ENCODE measurements at places on chromosomes 1 and 21.

DNA sequence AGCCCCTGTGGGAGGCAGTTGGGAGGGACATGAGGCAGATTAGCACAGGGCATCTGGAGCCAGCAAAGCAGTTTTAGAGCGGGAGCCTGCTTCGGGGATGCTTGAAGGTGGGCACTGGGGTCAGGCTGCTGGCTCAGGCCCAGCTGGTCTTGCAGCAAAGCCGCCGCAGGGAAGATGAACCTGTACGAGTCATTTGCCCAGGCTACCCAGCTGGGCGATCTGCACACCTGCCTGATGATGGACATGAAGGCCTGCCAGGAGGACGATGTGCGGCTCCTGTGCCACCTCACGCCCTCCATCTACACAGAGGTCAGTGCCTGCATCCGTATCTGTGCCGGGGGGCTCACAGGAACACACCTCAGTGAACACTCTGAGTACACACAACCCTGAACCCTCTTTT lies 7.7 kb upstream of the SLC27A3 start:
- no peak for DNase-seq

DNA sequence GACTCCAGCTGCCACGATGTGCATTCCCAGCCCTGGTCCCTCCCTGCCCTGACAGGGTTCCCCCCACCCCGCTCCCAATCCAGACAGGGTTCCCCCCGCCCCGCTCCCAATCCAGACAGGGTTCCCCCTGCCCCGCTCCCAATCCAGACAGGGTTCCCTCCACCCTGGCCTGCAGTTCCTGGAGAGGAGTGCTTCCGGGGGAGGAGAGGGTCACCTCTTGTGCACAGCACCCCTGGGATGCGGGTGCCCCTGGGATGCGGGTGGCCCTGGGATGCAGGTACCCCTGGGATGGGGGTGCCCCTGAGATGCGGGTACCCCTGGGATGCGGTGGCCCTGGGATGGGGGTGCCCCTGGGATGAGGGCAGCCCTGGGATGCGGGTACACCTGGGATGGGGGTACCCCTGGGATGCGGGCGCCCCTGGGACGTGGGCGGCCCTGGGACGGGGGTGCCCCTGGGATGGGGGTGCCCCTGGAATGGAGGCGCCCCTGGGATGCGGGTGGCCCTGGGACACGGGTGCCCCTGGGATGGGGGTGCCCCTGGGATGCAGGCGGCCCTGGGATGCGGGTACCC lies 36.7 kb upstream of the SLC19A1 start:
- DNase-seq: no peak

DNA sequence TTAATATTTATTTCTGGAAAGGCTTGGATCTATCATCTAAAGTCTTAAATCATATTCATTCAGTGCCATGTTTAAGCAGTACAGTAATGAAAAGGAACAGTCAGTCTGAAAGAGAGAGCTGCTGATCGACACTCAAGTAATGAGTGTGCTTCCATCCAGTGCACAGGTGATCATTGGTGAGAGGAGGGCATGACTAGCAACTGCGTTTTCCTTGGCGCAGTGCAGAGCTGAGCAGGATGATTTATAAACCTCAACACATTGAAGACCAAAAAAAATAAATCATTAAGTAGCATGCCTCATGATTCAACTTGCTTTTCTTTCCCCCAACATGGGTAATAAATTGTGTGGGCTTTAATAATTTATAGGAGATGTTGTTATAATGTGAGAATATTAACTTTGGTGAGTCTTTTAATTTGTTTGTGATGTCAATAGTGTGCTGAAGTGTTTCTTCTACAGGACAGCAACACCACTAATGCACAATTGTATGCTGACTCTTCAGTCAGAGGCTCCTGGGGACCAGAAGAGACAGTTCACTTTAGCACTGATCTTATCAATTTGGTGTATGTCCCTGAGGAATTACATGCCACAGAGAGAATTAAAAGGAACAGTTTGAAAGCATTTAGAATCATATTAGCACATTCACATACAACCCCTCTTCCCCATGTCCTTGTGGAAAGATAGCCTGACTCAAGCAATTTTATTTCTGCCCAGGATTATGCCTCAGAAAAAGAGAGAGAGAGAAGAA lies 199.7 kb upstream of the ADGRL2 start:
- DNase-seq: no peak

DNA sequence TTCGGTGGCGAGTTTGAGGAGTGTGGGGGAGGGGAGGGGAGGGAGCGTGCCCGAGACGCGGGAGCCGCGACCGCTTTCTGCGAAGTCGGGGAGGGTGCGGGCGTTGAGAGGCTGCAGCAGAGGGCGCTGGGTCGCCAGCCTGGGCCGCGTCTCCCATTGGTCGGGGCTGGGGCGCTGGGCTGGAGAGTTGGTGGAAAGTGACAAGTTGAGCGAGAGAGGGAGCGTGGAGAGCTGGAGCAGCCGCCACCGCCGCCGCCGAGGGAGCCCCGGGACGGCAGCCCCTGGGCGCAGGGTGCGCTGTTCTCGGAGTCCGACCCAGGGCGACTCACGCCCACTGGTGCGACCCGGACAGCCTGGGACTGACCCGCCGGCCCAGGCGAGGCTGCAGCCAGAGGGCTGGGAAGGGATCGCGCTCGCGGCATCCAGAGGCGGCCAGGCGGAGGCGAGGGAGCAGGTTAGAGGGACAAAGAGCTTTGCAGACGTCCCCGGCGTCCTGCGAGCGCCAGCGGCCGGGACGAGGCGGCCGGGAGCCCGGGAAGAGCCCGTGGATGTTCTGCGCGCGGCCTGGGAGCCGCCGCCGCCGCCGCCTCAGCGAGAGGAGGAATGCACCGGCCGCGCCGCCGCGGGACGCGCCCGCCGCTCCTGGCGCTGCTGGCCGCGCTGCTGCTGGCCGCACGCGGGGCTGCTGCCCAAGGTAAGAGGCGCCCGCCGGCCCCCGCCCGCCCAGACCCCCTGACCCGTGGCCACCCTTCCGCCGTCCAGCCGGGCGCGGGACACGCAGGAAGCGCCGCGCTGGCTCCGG lies at the start of gene ROR1:
TSS of gene ROR1 (plus strand) at position 203 of the 802 bp plus-strand sequence.
- no peak for DNase-seq

GRCh38 chr1:41637367-41637766 lies 152.9 kb upstream of the EDN2 start:
- no peak for DNase-seq

DNA sequence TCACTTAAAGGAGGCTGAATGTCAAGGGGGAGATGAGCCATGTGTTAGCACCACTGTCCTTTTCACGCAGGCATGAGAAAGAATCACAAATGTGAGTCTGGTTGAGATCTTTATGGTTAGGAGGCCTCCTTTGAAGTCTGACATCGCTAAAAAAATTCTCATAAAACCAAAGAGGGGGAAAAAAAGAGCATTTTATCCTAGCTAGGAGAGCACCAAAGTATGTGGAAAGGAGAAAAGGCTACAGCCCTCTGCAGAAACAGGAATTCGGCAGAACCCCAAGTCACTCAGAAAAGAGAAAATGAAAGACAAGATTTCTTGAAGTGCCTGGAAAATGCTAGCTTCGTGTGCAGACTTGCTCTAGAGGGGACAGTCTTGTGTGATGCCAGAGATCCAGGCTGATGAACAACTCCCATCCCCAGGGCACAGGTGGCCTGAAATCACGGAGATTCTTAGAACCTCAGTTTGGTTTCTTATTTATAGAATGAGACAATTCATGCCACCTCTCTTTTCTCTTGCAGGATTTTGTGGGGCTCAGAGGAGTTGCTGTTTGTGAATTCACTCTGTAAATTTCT lies 61.5 kb downstream of the RUNX1 start:
- no peak for DNase-seq

GRCh38 chr1:225559326-225559725 lies 93.6 kb downstream of the ENAH start:
- DNase-seq: no peak

DNA sequence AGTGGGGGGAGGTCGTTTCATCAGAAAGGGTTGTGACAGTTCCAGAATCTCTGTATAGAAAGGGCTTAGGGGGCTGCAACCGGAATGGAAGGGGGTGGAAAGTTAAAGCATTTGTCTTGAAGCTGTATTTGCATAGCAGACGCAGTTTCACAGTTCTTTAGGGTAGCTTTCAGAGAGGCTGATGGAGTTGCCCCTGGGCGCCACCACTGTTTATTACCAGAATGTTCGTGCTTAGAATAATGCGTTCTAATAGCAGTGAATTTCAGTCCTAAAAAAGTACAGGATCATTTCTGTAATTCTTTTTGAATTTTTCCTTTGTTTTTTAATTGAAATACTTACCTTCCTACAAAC lies 1.3 kb downstream of the EXO1 start:
- no peak for DNase-seq

DNA sequence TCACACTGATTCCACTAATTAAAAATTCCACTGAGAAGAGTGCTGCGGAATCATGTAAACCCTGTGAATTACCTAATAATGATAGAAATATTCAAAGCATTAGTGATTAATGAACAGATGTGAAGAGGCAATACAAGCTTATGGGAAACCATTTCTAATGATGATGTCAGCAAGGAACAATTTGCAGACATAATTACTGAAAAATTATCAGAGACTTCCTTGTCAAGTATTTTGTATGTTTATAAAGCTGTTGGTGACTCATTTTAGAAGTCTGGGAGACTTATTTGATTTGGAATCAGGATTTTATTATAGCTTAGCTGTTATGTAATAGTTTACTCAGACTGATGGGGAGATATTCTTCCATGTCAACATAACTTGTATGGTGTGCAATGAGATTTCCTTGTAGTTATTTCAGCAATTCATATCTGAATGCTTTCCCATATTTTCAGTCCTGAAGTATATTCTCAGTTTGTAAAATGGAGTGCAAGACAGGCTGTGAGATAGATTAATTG lies 135.5 kb downstream of the TGFB2 start:
- DNase-seq: no peak

- no peak for DNase-seq
Measured at GRCh38 chr21:28882345-28882744, 110.3 kb downstream of the LTN1 start.

GRCh38 chr1:221761354-221762002 lies 19.6 kb upstream of the DUSP10 start:
- DNase-seq: no peak

- DNase-seq: no peak
Measured at GRCh38 chr1:21857142-21857839, 45.2 kb downstream of the LDLRAD2 start.

DNA sequence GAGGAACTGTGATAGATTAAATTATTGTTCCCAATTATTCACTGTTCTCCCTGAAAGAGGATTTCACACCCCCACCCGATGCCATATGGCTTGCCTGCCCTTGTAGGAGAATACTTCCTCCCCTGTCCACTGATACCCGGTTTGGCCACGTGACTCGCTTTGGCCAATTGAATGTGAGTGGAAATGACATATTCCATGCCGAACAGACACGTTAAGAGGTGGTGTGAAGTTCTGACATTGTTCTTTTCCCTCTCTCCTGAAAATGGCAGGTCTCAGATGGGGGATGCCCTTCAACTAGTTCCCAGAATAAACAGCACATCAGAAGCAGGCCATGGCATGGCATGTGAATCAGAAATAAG lies 5.3 kb downstream of the STUM start:
- no peak for DNase-seq

GRCh38 chr1:246677842-246678241 lies 46.4 kb upstream of the SCCPDH start:
- no peak for DNase-seq

DNA sequence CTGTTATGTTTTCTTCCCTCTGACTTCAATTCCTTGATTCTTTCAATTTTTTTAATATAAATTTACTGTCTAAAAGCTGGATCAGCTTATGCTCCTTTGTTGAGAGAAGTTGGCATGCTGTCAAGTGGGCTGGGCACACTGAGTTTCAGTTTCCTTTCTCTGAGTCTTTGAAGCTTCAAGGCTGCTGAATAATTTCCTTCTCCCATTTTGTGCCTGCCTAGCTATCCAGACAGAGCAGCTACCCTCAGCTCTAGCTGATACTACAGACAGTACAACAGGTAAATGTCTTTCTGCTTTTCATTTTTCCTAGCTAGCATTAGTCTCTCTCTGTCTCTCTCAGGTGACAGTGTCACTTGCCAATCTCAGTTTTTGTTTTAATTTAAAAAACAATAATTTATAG lies at the start of gene IFI44:
TSS of gene IFI44 (plus strand) at position 204 of the 400 bp plus-strand sequence. CDS start 365 bp downstream, outside the sequence.
- DNase-seq: peak; percentile 53

GRCh38 chr1:29810121-29811120 lies 574.1 kb downstream of the PTPRU start:
- no peak for DNase-seq

DNA sequence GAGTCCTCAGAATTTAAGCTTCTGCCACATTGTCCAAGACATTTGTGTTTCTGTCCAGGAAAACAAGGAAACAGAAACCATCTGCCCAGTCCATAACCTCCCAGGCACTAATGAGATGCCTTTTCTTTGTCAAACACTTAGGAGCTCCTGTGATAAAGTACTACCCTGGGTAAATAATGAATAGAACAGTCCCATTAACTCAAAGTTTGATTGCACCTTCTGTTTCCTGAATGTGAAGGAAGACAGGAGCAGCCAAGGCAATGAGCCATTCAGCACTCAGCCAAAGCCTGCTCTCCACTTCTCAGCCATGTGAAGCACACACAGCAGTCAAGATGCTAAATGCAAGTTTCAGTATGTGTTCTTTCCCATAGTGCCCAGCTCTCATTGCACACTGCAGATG lies 199.8 kb downstream of the SEC16B start:
- no peak for DNase-seq

- DNase-seq: no peak
Measured at GRCh38 chr1:244653439-244654107, 647 bp downstream of the DESI2 start.

GRCh38 chr1:100565533-100565932 lies 27.6 kb downstream of the GPR88 start:
- DNase-seq: no peak

GRCh38 chr1:169143346-169143745 lies 36.9 kb downstream of the ATP1B1 start:
- no peak for DNase-seq

- DNase-seq: no peak
Measured at GRCh38 chr1:115980998-115981993, 5.0 kb downstream of the SLC22A15 start.

GRCh38 chr1:36175137-36176095 lies 19.5 kb downstream of the MAP7D1 start:
- no peak for DNase-seq

DNA sequence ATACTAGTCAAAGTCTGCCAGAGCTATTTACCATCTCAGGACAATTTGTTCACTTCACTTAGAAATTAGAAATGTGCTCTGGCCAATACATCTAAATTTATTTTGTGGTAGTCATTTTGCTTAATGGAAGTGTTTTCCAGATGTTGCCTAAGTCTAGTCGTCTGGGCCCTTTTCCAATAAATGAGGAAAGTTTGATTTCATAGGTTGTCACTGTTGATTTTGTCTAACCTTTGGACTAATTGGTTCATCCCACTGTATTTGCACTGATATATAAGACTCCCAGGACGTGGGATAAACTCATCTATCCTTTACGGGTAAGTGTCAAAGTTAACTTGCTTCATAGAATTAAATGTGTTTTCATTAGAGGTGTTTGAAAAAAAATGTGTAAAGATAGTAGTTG lies 79.1 kb downstream of the TPR start:
- no peak for DNase-seq

- DNase-seq: no peak
Measured at GRCh38 chr1:232438476-232438875, 191.5 kb downstream of the SIPA1L2 start.

- no peak for DNase-seq
Measured at GRCh38 chr1:72023063-72023930, 259.0 kb downstream of the NEGR1 start.

- no peak for DNase-seq
Measured at GRCh38 chr1:211833174-211833820, 2.7 kb upstream of the LPGAT1 start.

- DNase-seq: no peak
Measured at GRCh38 chr1:206578978-206579374, 33.3 kb downstream of the EIF2D start.

GRCh38 chr1:66585002-66585401 lies 51.0 kb downstream of the SGIP1 start:
- DNase-seq: no peak
